ENCODE measurements at places on chromosomes 2 and 18.
A peak's percentile ranks its signal among the peaks of the same experiment; 100 is the strongest.

DNA sequence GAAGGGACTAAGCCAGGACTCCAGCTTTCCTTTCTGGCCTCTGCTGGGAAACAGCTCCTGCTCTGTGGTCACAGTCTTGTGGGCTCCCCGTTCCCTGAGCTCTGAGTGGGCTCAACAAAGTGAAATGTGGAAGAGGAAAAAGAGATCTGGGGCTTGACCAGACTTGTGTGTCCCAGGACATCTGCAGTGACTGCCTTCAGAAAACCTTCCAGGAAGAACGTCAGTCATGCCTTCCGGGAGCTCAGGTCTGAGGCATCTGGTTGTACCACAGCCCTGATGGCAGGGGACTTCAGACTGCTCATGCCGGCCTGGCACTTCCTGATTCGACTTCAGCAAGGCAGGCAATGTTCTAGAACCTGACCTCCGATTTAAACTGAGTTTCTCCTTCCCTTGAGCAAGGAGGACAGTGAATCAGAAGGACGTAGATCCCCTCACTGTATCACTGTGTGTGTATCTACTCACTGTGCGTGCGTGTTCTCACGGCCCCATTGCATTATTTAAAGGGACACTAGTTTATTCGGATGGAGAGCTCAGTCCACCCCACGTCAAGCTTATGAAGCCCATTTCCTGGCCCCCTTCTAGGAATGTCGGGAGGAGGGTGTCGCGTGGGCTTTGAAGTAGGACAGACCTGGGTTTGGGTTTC is 548 bp upstream of the FBLN7 start:
- no peak for DNase-seq

DNA sequence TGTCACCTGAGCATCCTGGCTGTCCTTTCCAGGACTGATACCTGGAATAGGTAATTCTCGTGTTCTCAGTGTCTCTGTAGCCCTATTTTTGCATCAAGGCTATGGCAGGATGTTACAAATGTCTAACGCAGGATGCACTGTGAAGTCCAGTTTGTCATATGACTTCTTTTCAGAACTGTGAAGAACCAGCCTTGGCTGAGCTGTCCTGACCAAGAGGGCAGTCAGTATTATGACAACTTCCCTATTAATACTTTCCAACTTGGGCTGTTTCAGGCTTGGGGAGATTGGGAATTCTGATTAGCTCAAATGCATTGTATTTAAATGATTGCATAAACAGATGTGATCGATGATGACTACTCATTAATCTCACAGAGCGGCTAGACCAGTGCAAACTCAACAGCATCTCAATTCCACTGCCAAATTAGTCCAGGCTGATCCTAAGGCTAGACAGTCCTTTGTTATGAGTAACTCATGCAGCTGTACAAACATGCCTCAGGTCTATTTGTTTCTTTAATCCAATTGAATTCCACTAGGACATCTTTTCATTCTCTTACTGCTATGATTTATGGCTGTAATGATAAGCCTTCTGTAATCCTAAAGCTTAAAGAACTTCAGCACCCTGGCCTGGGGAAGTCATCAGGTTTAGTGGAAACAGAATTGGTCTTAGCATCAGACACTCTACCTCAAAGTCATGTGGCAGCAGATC is 331.6 kb downstream of the KCNS3 start:
- no peak for DNase-seq

DNA sequence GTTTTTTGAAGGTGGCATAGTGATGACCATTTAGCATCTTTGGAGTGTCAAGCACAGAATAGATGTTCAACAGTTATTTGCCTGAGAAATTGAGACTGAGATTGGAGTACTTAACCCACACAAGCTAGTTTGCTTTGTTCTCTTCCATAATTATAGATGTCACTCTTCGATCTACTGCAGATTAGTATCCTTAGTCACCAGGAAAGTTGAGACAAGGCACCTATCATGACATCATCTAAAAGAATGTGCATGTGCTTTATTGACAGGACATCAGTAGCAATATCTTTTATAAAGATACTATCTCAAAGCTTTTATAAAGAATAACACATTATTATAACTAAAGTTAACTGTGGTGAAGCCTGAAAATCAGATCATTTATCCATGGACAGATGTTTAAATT is 6.4 kb downstream of the VRK2 start:
- peak; percentile 27 for DNase-seq

DNA sequence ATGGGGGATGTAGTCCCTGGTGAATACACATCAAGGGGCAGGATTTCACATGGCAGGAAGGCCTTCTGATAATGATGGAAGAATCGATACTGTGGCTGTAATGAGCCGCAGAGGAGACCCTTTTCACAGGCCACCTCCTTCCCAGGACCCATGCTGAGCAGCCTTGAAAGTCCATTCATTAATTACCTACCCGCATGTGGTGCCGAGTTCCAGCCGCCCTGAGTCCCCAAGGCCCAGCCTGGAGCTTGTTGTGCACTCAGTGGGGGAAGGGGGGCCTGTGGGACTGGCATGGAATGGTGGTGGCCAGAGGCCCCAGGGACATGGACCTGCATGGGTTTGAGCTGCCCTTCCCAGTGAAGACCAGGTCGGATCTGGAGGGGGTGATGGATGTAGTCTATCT is 25.5 kb downstream of the ASB18 start:
- DNase-seq, result no peak

- DNase-seq, result no peak
Measured at GRCh38 chr2:220228310-220229006, 601.0 kb downstream of the SLC4A3 start.

DNA sequence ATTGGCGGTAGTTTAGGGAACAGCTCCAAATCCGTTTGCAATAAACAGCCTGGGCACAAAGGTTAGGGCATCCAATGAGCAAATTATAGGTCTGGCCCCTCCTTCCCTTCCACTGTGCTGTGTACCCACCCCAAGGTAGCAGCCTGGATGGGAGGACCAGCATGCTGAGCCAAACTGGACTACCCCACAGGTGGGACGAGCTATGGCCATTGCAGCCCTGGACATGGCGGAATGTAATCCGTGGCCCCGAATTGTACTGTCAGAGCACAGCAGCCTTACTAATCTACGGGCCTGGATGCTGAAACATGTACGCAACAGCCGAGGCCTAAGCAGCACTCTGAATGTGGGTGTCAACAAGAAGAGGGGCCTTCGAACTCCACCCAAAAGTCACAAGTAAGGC is 6.7 kb downstream of the AGBL5 start:
- no peak for DNase-seq

DNA sequence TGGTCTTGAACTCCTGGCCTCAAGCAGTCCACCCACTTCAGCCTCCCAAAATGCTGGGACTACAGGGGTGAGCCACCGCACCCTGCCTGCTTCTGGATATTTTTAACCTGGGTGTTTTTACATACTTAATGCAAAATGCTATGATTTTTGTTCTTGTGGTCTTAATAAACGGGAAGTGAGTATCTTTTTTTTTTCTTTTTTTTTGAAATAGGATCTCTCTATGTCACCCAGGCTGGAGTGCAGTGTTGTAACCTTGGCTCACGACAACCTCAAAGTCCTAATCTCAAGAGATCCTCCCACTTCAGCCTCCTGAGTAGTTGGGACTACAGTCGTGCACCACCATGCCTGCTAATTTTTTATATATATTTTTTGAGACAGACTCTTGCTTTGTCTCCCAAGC is 19.2 kb upstream of the ASXL2 start:
- no peak for DNase-seq

DNA sequence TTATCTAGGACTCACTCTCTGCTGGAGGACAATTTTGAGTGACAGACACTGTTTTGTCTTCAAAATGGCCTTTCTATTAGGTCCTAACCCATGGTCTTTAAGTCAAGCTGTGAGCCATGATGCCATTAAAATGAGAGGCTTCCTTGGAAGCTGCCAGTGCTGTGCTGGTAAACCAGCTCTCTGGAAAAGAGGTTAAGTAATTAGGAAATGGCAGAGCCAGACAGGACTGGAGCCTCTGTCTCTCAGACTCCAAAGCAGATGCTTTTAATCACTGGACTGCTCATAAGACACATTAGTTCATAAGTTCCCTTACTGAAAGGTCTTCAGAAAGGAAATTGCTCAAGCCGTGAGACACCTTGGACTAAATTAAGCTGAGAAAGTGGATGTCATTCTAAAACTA is 25.8 kb upstream of the LHCGR start:
- DNase-seq, result no peak

GRCh38 chr2:9235147-9236044 is 28.8 kb downstream of the ASAP2 start:
- no peak for DNase-seq

- DNase-seq, result no peak
Measured at GRCh38 chr2:129192841-129193253, 786.6 kb upstream of the RAB6C start.

- no peak for DNase-seq
Measured at GRCh38 chr2:60906395-60906794, 25.0 kb downstream of the REL start.

- DNase-seq, result no peak
Measured at GRCh38 chr2:189426886-189427285, 14.4 kb upstream of the WDR75 start.

- DNase-seq, result no peak
Measured at GRCh38 chr2:10137053-10137843, 14.7 kb downstream of the RRM2 start.

DNA sequence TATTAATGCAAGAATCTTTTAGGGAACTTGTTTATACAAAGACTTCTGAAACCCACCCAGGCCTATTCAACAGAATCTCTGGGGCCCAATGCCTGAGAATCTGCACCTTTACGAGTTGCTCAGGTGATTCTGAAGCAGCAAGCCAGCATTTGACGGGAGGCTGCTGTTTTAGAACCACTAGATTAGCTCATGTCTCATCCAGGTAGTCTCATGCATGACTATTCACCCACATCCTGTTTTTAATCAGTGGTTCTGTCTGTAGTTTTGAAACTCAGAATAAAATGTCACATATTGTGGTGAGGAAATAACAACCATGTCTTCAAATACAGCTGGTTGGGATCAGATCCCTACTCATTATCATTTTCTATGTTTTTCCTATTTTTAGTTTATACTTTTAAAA is 39.5 kb downstream of the CYTIP start:
- no peak for DNase-seq

GRCh38 chr18:23203891-23204432 is 68.7 kb downstream of the CABLES1 start:
- no peak for DNase-seq

- peak; percentile 34 for DNase-seq
Measured at GRCh38 chr2:121071034-121071504, 213.9 kb downstream of the TFCP2L1 start.

- DNase-seq, result no peak
Measured at GRCh38 chr2:173290046-173290445, 64.6 kb upstream of the CDCA7 start.

DNA sequence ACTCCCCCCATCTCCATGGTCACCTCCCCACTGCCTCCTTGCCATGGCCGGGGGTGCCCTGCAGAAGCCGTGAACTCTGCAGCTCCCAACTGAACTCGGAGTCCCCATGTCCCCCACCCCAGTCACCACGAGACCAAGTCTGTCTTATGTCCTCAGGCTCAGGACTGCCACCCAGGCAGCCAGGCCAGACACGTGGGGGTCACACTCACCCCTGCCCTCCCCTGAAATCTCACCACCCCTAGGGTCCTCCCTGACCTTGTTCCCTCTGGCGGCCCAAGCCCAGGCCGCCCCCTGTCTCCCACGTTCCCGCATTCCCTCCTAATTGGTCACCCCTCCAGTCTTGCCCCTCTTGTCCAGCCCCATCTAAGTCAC is 11.0 kb downstream of the AQP12A start:
- no peak for DNase-seq

- no peak for DNase-seq
Measured at GRCh38 chr2:150389447-150389846, 98.0 kb downstream of the RND3 start.

GRCh38 chr18:62795813-62796212 is 80.5 kb downstream of the PHLPP1 start:
- DNase-seq, result no peak

GRCh38 chr2:240903191-240904060 is 2.7 kb upstream of the CROCC2 start:
- no peak for DNase-seq

GRCh38 chr18:52902188-52902587 is 562.2 kb downstream of the DCC start:
- DNase-seq, result no peak

- no peak for DNase-seq
Measured at GRCh38 chr18:48361801-48362200, 47.4 kb downstream of the ZBTB7C start.

DNA sequence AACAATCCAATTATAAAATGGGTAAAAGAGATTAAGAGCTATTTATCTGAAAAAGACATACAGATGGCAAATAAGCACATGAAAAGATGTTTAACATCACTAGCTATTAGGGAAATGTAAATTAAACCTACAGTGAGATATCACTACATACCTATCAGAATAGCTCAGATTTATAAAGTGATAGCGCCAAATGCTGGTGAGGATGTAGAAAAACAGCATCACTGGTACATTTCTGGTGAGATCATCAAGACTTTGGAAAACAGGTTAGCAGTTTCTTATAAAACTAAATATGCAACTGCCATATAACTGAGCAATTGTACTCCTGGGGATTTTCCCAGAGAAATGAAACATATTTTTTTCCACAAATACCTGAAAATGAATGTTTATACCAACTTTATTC is 100.4 kb downstream of the ACOXL start:
- no peak for DNase-seq

GRCh38 chr2:57343391-57344006 is 703.1 kb upstream of the VRK2 start:
- no peak for DNase-seq

- DNase-seq, result no peak
Measured at GRCh38 chr2:196743165-196743564, 56.3 kb downstream of the GTF3C3 start.

DNA sequence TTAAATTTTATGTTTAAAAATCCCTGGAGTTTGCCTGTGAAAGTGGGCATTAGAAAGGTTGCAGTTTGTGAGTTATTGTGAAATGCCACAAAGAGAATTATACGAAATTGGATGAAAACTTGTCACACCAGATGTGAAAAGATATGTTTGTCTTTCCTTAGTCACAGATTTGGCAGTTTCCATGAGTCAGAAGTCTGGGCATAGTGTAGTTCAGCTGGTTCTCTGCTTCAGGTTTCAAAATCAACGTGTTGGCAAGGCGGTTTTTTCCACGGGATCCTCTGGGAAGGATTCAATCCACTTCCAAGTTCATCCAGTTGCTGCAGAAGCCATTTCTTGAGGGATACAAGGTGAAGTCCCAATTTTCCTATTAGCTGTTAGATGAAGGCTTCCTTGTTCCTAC is 658.0 kb upstream of the CDH2 start:
- DNase-seq, result no peak

GRCh38 chr2:64819774-64820688 is 166.3 kb upstream of the SERTAD2 start:
- no peak for DNase-seq

DNA sequence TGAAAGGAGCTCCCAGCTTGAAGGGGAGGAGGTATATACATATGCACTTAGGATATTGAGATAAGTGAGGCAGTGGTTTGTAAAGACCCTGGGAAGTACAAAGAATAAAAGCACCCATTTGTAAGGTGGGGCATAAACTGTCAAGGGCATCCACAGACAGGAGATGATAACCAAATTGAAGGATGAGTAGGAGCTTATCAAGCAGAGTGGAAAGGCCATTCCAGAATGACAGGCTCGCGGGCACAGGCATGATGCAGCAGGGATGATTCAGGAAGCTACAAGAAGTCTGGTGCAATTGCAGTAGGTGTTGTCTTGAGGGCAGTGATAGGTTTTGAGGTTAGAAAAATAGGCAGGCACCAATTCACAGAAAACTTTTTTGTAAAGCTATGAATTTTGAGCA is 504.8 kb downstream of the PIK3C3 start:
- no peak for DNase-seq

Data from NCI-H2081 (cell line).